Mammary epithelial cell (primary cell): ENCODE measurements at places on chromosomes 3 and 15. TPM values are rescaled to one million over a fixed set of nuclear protein-coding genes. Genes with fewer than 3 reads are reported as not detected.

The SMCO1 gene
- not detected for total RNA-seq

The CLDN18 gene
- not detected in 2 replicates for total RNA-seq

The SLC22A13 gene
- 2.5 and 3.4 TPM in 2 replicates for total RNA-seq

The DAZL gene
- total RNA-seq, result not detected

The CYP1A2 gene
- not detected in 2 replicates for total RNA-seq

The C3orf85 gene
- total RNA-seq, result not detected in 2 replicates

The TGM5 gene
- not detected in 2 replicates for total RNA-seq
